Testis (tissue), 5 donors: ENCODE measurements at places on chromosomes 2 and 18. TPM values are rescaled to one million over a fixed set of nuclear protein-coding genes. Genes with fewer than 3 reads are reported as not detected.

- DNase-seq: no peak
These were observed 63.3 kb downstream of the TGOLN2 start for GRCh38 chr2:85264471-85264870.

DNA sequence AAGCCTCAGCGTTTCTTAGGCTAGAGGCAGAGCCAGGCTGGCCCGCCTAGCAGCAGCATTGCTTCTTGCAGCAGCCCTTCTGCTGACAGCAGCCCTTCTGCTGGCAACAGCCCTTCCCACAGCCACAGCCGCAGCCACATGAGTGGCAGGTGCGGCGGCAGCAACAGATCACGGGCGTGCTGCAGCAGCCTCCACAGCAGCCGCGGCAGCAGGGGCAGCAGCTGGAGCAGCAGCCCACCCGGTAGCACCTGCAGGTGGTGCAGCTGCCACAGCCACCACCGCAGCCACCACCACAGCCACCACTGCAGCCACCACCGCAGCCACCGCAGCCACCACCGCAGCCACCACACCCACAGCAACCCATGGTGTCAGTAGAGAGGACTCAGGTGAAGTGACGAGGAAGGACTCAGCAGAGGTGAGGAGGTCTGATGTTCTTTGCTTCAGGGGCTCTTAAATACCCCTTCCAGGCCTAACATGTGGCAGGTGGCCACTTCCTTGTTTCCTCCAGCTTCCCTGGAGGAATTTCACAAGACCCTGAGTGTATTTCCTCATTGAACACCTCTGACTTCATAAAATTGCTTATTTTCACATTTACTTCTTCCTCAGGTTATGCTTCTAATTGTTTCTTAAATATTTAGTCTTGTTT is at the start of gene SCYGR6:
Gene SCYGR6, minus strand, starts transcription at position 364 of the 646 bp plus-strand sequence. Its CDS starts 0 bp downstream, at position 364.
- no peak for DNase-seq

DNA sequence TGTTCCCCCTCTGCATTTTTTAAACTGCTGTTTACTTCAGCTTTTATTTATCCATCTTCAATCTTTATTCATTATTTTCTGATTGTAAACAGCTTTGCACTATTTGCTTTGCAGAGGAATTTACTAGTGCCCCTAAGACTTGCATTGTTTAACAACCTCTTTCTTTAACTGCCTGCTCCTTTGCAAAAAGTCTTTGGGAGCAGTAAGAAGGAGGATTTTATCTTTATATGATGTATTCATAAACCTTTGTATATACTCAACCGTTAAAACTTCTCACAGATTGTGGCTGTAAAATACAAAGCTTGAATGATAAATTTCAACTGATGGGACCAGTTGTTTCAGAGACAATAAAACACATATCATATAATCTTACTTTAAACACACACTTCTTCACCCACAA is 20.1 kb upstream of the VIT start:
- DNase-seq: no peak

GRCh38 chr18:11996190-11996754 is 15.0 kb downstream of the IMPA2 start:
- DNase-seq: no peak

DNA sequence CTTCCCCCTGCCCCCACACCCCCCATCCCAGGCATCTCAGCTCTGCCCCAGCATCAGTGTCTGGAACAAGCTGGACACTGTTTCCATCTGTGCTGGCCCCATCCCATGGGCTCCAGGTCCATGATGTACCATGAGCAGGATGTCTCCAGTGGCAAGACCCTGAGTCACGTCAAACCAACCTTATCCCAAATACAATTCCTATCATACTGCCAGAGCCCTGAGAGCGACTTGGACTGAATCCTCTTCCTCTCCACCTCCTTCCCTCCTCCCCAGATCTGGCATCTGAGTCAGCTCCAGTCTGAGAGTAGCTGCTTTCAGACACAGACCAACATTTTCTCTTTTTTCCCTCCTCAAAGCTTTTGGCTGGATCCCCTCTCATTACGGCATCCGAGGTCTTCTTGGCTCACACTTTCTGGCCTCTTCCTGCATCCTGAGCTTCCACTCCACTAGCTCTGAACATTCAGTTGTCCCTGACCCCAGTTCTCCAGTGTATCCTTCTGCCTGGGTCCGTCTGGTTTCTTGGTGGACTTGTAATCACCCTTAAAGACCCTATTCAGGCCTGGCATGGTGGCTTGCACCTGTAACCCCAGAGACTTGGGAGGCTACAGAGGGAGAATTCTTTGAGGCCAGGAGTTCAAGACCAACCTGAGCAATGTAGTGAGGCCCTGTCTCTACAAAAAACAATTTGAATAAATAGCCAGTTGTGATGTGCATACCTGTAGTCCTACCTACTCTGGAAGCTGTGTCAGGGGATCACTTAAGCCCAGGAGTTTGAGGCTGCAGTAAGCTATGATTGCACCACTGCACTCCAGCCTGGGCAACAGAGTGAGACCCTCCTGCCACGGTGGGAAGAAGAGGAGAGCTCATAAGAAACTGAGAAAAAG is 68.3 kb downstream of the ACKR3 start:
- peak; percentile 6 for DNase-seq

DNA sequence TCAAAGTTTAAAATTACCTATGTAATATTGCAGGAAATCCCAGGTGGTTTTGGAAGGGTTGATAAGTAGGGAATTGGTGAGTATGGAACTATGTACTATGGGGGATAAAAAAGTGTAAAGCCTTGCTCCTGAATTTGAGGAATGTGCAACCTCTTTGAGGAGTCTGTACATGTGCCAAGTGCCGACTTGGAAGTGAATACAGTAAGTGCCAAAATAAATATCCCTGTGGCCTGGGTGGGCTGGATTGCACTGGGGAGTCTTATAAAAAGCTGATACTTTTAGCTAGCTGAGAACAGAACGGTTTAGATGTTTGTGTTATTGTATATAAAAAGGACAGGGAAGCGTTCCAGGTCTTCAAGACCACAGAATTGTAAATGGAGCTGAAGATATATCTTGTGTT is 317.1 kb upstream of the LRRTM1 start:
- no peak for DNase-seq

DNA sequence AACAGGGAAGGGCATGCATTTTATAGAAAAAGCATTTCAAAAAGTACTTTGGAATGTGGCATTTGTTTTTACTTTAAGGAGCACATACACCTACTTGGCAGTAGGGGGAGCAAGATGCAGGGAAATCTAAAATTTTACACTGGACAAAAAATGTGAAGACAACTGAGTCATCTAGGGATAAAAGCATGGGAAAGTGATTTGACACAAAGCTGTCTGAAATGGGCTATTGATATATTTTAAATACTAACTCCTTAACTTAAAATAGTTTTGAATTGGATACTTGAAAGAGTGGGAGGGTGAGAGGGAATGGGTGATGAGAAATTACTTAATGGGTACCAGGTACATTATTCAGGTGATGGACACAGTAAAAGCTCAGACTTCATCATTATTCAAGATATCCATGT is 15.8 kb downstream of the TMEM200C start:
- DNase-seq: no peak

GRCh38 chr2:142742371-142743214 is 134.9 kb upstream of the KYNU start:
- DNase-seq: no peak

GRCh38 chr2:62292190-62292589 is 96.3 kb downstream of the B3GNT2 start:
- DNase-seq: no peak

GRCh38 chr2:215332872-215333595 is 21.2 kb downstream of the ATIC start:
- DNase-seq: no peak

GRCh38 chr2:217010173-217010572 is 150.3 kb upstream of the TNP1 start:
- no peak for DNase-seq

- no peak for DNase-seq
These were observed 29.1 kb downstream of the TMEM131 start for GRCh38 chr2:97966545-97967215.

GRCh38 chr2:11873356-11874154 is 127.1 kb downstream of the LPIN1 start:
- no peak for DNase-seq

SCYGR1 gene
- not detected for total RNA-seq

TGOLN2 gene
- total RNA-seq: 115 TPM

TBR1 gene
- 5.3 TPM for total RNA-seq

CD28 gene
- 0.24 TPM for total RNA-seq

TGFA gene
- 1.3 TPM for total RNA-seq
